ENCODE measurements at places on chromosomes 13 and 19. TPM values are rescaled to one million over a fixed set of nuclear protein-coding genes. Genes with fewer than 3 reads are reported as not detected.

DNA sequence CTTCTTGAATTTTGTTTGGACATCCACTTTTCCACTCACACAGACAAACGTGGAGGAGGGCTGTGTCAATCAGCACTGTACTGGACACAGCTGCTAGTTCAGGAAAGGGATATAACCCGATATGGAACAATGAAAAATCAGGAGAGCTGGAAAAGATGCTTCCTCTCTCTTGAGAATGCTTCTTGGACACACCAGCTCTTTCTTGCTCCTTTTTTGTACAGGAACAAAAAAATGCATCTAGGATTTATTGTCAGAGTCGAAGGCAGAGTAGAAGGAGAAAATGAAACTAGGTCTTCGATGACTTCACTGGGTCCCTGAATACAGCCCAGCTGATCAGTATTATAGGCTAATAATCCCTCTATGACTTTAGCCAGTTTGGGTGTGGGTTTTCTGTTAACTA is 62.2 kb downstream of the PEG3 start:
- no peaks in the 10 kb centered on the region for H3K4me1 ChIP-seq
- no peak overlapping the region for H3K4me3 ChIP-seq
- H3K27me3 ChIP-seq, result no peaks in the 10 kb centered on the region
- no peaks in the 10 kb centered on the region for H3K36me3 ChIP-seq

DNA sequence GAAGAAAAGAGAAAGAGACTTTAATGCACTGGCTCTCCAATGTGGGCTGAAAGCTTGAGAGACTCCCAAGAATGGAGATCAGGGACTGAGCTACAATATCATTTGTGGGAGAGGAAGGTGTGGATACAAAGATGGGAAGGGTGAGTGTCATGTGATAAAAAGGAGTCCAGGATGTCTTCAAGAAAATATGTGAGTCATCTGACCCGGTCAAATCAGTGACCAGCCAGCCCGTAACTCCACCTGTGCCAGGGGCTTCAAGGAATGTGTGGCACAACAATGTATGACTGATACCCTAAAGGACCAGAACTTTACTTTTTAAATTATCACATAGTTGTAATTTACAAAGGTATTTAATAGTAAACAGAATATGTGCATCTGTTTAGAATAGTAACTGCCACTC is 97.2 kb downstream of the DOCK9 start:
- DNase-seq, result no peak
- no peak overlapping the region for H3K27ac ChIP-seq
- H3K27me3 ChIP-seq, result no peaks in the 10 kb centered on the region
- no peaks in the 10 kb centered on the region for H3K4me1 ChIP-seq
- H3K4me3 ChIP-seq, result no peak overlapping the region

GRCh38 chr19:41988947-41989346 is 5.1 kb downstream of the ATP1A3 start:
- H3K4me3 ChIP-seq, result no peak overlapping the region
- no peak overlapping the region for H3K27ac ChIP-seq
- H3K4me1 ChIP-seq, result no peaks in the 10 kb centered on the region
- H3K36me3 ChIP-seq, result no peaks in the 10 kb centered on the region

GRCh38 chr19:55206664-55207500 is 2.4 kb downstream of the PTPRH start:
- H3K27me3 ChIP-seq, result no peaks in the 10 kb centered on the region
- no peaks in the 10 kb centered on the region for H3K4me1 ChIP-seq
- H3K4me3 ChIP-seq, result no peak overlapping the region
- peak; percentile 74 for DNase-seq
- H3K27ac ChIP-seq, result no peak overlapping the region

DNA sequence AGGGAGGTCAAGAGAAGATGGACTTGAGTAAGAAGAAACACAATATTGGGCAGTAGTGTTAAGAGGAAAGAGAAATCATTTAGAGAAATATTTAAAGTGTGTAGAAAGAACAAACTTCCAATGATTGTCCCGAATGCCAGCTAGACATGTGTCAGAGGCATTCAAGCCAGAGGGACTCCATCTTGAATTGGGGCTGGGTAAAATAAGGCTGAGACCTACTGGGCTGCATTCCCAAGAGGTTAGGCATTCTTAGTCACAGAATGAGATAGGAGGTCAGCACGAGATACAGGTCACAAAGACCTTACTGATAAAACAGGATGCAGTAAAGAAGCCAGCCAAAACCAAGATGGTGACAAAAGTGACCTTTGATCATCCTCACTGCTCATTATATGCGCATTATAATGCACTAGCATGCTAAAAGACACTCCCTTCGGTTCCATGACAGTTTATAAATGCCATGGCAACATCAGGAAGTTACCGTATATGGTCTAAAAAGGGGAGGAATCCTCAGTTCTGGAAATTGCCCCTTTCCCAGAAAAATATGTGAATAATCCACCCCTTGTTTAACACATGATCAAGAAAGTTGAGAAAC is 127.0 kb upstream of the IPO5 start:
- no peaks in the 10 kb centered on the region for H3K36me3 ChIP-seq
- H3K4me1 ChIP-seq, result no peaks in the 10 kb centered on the region
- H3K27me3 ChIP-seq, result no peaks in the 10 kb centered on the region
- no peak for DNase-seq

- peak; percentile 54 for DNase-seq
- H3K4me1 ChIP-seq, result peaks cover 5% of the 10 kb centered on the region
- no peak overlapping the region for H3K27ac ChIP-seq
- H3K36me3 ChIP-seq, result no peaks in the 10 kb centered on the region
- H3K4me3 ChIP-seq, result peak overlapping the region; percentile 32
- no peaks in the 10 kb centered on the region for H3K27me3 ChIP-seq
Observed at GRCh38 chr19:54096617-54097106, 3.9 kb downstream of the OSCAR start.

DNA sequence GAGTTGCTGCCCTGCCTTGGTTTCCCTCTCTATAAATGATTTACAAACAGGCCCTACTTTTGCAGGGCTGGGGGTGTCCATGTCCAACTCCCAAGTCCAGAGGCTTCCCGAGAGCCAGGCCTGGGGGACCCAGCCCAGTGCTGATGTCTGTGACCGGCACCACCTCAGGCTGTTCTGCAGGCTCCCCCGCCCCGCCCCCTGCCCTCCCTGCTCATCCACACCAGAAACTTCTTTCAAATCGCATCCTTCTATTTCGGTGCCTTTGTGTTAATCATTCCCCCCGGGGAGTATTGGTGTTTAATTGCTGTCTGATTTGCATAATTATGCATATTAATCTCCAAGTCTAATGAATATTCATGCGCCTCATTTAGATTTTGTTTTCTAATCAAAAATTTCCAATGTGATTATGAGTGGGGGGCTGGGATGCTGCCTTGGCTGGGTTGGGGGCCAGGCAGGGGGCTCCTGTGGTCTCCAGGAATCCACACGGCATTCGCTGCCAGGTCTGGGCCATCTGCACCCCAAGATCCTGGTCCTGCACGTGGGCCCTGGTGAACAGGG is 19.1 kb downstream of the TCF3 start:
- H3K27me3 ChIP-seq, result no peaks in the 10 kb centered on the region
- no peak overlapping the region for H3K4me3 ChIP-seq
- H3K36me3 ChIP-seq, result peaks cover 79% of the 10 kb centered on the region
- H3K4me1 ChIP-seq, result peaks cover 5% of the 10 kb centered on the region

DNA sequence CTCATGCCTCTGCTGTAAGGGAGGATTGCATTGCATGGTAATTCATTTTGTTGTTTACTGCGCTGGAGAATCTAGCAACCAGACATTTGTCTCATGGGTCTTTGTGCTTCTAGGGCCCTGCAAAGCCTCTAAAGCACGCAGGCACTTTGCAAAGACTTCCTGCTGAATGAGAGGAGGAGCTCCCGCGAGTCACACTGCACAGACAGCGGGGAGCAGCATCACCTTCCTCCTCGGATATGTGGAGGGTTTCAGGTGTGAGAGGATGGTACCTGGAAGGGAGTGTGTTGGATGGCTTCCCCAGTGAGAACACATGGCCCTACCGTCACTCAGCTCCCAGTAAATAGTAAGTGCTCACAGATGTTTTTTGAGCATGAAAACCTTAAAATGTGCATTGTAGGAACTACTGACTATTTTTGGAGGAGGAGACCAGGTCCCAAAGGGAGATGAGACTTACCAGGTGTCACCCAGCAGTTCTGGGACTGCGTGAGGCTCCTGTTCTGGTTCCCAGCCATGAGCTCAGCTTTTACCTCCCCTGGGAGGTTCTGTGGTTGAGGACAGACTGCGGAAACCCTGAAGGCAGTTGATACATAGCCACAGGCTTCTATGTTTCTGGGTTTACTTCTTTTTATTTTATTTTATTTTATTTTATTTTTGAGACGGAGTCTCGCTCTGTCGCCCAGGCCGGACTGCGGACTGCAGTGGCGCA is 278.0 kb downstream of the FGF9 start:
- H3K4me1 ChIP-seq, result no peaks in the 10 kb centered on the region
- no peak for DNase-seq
- no peak overlapping the region for H3K4me3 ChIP-seq
- H3K36me3 ChIP-seq, result no peaks in the 10 kb centered on the region

ZNF737 gene
- total RNA-seq, result 2.7 TPM

ZNF527 gene
- total RNA-seq, result 5.8 TPM

GRIN2D gene
- 11.4 TPM for total RNA-seq

CEACAM20 gene
- 0.15 TPM for total RNA-seq

CD37 gene
- total RNA-seq, result not detected

All from A673 (cell line).